ENCODE measurements at places on chromosomes 16 and 17.
A peak's percentile ranks its signal among the peaks of the same experiment; 100 is the strongest.

DNA sequence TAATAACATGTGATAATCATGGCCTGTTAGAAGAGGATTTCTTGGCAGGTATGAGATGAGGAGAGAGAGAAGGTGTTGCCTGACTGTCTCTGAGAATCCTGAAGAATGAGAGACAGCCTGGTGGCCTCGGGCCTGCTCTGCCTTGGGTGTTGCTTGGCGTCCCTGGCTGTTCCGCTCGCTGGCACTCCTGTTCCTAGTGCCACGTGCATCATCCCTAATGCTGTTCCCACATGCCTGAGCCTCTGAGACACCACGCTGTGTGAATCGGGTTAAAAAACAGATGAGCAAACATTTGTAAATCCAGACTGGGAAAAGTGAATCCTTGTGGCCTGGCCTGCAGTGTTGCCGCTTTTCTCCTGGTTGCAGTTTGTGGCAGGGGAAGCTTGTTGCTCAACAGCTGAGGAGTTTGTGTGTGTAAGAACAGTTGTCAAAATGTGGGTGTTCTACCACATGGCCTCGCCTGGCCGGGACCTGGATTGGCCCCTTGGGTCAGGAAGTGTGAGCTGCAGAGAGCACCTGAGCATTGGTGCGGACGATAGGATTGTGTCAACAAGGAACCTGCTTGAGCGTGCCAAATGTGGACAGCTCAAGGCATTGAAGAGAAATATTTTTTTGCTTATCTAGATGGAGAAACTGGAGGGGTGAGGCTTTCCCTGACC lies 22.0 kb downstream of the UBN1 start:
- DNase-seq, result no peak

DNA sequence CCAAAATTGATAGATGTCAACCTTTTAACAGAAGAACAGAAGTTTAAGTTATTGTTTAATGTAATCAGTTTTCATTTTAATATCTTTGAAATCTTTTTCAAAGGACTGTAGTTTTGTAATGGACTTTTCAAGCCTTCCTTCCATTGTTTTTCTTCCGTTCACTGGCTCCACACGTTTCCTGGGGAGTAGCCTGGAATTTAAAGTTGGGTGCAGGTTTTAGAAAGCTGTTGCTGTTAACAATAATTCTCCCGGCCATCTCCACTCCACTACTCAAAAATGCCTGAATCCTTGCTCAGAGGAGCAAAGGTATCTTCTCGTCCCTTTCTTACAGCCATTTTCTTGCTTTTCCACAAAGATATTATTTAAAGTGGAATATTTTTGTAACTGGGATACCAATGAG lies 4.7 kb upstream of the COQ7 start:
- DNase-seq, result no peak

DNA sequence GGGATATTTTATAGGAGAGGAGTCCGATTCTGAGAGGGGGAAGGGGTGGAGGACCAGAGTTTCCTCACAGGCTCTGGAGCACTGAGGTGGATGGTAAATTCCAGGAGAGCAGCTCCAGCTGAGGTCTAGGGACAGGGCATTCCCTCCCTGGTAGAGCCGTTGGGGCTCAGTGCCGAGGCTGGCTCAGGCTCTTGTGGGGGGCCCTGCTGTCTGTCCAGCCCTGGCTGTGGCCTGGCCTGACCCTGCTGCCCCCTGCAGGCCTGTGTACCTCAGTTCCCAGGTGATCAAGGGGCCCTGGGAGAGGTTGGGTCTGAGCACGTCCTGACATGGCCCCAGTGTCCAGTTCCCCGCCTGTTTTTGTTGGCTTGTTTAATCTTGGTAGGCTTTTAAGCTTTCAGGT lies 16.8 kb downstream of the ZNF750 start:
- DNase-seq, result no peak

GRCh38 chr17:77444628-77444983 lies 303.8 kb downstream of the SEC14L1 start:
- no peak for DNase-seq

- no peak for DNase-seq
These were observed 154.2 kb downstream of the MRM1 start for GRCh38 chr17:36755586-36755985.

DNA sequence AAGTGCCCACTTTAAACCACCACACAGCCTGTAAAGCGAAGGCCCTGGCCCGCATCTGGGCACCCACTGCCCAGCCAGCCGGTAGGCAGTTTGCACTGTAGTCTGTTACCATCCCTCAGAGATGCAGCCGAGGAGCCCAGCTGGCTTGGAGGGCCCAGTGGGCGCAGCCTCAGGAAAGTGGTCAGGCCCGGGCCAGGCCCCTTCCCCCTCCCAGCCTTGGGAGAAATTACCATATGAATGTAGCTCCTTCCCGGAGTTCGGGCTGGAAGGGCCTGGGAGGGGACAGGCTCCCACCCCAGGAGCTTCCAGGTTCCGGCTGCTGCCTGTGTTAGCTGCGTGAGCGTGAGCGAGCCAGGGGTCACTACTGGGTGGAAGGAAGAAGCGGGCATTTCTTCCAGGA lies 325.4 kb downstream of the SEC14L1 start:
- DNase-seq, result no peak

DNA sequence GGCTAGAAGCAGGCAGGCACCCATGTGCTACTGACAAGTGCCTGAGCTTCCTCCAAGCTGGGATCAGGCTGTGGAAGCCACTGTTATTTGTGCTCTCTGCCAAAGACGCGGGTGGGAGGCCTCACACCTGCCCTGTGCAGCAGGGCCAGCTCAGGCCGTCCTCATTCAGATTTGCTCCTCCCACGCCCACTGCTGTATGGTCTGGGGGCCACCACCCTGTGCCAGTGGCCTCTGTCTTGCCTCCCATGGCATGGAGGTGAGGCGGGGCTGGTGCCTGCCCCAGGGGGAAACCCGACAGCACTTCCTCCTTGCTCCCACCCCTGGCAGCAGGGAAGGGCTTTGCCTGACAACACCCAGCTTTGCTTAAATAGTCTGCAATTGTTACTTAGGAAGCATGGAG lies 356.5 kb upstream of the CDH8 start:
- DNase-seq, result no peak

- DNase-seq, result no peak
These were observed 6.0 kb upstream of the PDK2 start for GRCh38 chr17:50088952-50089825.

DNA sequence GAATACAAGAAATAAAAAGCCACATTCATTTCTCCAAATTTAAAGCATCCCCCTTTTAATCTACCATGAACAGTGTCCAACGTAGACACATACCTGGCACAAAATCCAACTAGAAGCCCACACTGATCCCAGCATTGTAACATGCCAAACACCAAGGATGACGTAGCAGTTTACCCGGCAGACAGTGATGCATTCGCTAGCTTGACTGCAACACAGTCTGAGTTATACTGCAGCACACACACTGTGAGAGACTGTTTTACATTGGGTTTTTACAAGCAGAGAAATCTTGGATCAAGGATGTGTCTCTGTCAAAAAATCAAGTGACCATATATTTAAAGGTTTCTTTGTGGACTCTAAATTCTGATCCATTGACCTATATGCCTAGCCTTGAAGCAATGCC lies 74.5 kb upstream of the C17orf78 start:
- DNase-seq, result no peak

DNA sequence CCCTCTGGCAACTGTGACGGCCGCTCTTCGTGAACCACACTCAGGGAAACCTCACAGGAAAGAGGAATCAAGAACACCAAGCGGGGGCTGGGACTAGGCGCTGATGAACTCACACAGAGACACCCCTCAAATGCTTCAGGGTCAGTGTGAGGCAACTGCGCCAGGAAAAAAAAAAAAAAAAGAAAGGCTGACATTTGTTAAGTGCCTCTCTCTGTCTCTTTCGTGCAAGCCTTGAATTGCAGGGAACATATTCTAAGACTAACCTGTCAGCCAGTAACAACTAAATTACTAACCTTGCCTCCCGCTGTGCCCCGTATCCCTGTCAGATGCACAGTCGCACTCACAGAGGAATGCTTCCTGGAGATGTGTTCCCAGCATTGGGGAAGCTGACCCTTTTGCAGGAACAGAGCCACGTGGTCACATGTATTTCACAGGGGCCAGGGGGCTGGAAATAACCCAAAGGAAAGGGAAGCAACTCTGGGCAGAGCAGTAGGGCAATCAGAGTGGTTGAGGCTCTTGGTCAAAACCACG lies 247.8 kb downstream of the XYLT1 start:
- DNase-seq, result no peak

- DNase-seq, result no peak
These were observed 10.6 kb upstream of the TRAP1 start for GRCh38 chr16:3727806-3728381.

- no peak for DNase-seq
These were observed 7.0 kb downstream of the RNF166 start for GRCh38 chr16:88699180-88699579.

GRCh38 chr17:82017612-82018151 lies 5.0 kb downstream of the CENPX start:
- no peak for DNase-seq

DNA sequence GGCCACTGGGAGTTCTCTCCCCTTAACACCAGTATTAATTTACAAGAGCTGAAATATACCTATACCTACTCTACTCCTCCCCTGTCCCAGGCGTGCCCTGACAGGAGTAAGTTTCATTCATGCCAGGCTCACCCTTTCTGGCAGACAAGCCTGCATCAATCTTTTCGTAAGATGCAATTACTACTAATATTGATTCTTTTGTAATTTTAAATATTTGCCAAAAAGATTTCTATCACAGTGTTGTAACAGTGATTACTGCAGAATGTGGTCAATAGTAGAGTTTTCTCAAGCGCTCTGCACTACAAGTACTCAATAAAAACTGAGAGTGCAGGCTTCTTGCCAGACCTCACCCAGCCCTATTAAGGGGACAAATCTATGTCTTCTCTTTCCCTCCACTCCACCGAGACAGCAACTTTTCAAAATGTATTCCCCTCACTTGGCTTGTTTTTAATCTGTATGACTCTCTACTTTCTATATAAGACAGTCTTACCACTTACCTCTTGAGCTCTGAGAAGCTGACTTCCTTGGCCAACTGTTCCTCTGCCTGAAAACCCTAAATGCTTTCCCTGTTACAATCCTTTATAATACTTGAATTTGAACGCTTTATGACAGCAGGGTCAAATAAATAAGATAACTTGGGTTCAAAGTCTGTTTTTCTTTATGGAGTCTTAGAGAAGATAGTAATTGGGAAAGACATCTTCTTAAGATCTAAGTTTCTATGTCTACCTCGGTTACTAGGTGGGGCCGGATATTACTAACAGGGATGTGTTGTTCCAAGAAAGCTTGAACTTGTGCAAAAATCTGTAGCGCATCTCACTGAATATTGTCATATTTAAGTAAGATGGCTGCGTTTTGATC lies at the start of gene TMIGD1:
TMIGD1 (minus strand) TSS at position 555 of the 858 bp plus-strand sequence. CDS start 1,924 bp downstream, outside the sequence.
- DNase-seq, result no peak

GRCh38 chr17:68057531-68057952 lies 22.0 kb downstream of the KPNA2 start:
- DNase-seq, result no peak

GRCh38 chr17:64378890-64379354 lies 11.7 kb downstream of the PECAM1 start:
- no peak for DNase-seq

DNA sequence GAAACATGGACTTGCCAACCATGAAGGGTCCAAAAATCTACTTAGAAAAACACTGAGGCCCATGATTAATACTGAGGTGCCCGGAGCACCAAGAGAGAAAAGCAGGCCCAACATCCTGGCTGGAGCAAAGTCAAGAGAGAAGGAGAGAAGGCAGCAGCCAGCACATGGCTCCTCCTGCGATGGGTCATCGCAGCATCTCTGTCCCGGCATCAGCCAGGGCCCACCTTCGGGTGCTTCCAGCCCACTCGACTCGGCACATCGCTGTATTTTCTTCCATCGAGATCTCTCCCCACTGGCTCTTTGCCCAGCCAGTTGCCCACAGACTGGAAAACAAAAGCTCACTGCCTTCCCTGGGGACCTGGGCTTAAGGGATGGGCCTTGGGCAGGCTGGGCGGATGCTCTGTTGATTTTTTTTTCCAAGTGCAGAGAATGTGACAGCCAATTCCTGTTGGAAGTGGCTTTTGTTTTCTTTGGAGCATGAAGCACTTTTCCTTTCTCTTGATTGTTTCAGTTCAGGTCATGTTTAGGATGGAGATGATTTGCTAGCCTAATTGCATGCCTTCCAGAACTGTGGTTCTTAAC lies 58.1 kb downstream of the CYB5B start:
- DNase-seq, result peak; percentile 72

- DNase-seq, result no peak
These were observed 21.5 kb downstream of the PARN start for GRCh38 chr16:14608604-14609003.

- no peak for DNase-seq
These were observed 210.6 kb downstream of the KCNJ2 start for GRCh38 chr17:70379945-70380344.

DNA sequence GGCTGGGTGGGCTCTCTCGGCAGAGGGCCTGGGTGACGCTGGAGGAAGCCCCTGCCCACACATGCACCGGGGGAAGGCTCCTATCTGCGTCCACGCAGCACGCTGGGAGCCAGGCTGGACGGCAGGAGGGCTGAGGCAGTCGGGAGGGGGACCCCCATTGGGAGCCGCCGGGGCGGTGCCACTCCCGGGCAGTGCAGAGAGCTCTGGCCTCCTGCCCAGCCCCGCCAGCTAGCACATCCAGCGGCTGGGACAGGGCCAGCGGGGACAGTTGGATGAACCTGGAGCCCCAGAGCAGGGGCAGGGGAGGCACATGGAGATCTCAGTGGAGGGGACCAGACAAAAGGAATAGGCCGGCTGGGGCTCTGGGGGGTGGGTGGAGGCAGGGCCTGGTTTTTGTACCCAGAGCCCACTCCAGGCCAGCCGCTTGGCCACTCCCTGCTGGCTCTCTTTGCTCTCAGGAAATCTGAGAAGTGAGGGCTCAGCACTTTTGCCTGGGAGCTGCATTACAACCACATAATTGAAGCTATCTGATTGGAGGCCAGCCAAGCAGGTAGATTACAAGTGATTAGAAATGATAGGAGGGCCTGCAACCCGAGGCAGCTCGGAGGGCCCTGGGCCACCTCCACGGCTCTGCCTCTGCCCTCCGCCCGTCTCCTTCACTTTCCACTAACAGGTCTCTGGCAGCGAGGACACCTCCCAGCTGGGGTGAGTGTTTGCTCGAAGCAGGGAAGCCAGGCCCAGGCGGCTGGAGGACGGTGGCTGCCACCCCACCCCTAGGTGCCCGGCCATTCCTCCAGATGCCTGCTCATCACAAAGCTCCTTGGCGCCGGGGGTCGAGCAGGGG lies 40.1 kb downstream of the ENGASE start:
- no peak for DNase-seq

All from fibroblast of skin of right biceps (primary cell).